ENCODE measurements at places on chromosomes 1 and 21.

DNA sequence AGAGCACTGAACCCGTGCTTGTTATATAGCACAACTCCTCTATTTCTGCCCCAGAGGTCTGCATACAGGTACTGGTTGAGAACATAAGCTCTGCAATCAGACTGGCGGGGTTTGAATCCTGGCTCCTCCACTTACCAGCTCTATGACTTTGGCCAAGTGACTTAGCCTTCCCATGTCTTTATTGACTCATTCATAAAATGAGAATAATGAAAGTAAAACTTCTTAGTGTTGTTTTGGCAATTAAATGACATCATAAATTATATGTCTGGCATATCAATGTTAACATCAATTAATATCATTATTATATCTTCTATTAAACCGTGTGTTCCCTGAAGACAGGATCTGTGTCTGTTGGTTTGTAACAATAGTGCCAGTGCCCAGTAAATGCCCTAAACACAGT is 4.3 kb downstream of the INKA2 start:
- DNase-seq = no peak

DNA sequence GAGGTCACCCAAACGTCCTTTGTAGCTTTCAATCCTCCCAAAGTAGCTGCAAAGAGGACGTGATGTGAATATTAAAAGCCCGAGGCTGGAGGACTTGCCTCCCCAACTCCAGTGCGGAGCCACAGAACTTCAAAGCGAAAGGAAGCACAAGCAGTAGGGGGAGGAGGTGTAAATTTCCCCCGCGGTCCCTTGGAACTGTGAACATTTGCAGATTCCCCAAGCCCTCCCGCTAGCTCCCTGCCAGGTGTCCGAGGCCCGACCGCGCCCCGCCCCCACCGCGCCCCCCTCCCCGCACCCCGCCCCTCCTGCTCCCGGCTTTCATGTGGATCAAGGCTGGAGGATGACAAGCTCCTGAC is 41.5 kb upstream of the HAO2 start:
- peak; percentile 5 for DNase-seq

- no peak for DNase-seq
Observed at GRCh38 chr1:71660411-71660810, 579.6 kb upstream of the ZRANB2 start.

DNA sequence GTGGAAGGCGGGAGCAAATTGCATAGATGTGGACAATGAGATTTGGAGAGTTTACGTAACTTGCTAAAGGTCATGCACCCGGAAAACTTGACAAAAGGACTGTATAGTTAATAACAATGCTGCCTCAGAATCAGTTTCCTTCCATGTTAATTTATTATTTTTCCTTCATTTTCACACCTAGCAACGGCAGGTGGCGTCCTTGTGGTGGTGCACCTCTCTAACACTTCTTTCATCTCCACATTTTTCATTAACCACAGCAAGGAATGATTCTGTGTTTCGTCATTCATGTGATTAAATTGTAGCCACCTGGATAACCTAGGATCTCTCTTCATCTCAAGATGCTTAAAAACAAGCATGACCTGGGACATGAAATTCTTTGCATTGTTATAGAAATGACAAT is 2133.0 kb downstream of the NCAM2 start:
- no peak for DNase-seq

DNA sequence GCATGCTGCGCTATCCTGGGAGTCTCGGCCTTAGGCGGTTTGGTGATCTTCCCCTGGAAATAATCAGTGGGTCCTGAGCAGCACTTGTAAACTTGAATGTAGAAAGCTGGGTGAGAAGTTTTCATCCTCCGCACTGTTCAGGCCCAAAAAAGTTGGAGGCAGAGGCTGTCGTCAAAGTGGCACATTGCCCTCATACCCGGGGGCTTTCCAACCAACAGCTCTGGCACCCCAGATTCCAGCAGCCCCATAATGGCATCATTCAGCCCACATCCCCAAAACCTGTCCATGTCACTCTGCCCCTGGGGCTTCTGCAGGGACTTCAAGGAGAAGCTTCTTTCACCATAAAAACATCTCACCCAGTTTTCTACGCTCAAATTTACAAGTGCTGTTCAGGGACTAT is 59.3 kb downstream of the TOR1AIP2 start:
- DNase-seq = no peak
